ENCODE measurements at places on chromosomes 13 and 19.

DNA sequence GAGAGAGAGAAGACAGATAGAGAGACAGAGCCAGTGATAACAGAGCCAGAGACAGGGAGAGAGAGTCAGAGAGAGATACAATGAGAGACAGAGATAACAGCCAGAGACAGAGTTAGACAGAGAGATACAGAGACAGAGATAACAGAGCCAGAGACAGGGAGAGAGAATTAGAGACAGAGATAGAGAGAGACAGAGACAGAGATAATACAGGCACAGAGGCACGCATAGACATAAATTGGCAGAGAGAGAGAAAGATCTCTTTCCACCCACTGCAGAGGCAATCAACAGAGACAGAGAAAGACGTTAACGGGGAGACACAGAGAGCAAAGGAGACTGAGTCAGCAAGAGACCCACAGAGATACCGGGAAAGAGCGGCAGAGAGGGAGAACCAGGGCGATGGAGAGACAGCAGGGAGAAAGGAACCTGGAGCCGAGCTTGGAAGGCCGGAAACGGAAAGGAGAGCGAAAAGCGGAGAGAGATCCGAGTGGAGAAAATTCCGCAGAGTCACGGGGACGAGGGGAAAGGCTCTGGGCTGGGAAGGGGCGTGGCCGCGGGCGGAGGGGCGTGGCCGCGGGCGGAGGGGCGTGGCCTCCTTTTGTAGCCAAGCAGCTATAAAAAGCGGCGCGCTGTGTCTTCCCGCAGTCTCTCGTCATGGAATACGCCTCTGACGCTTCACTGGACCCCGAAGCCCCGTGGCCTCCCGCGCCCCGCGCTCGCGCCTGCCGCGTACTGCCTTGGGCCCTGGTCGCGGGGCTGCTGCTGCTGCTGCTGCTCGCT is at the start of gene TNFSF9:
TNFSF9 (plus strand) TSS at position 641 of the 777 bp plus-strand sequence; CDS start at position 652, 11 bp downstream.
- peak; percentile 72 for DNase-seq

GRCh38 chr13:78787190-78787589 is 128.2 kb upstream of the OBI1 start:
- DNase-seq, result no peak

- DNase-seq, result no peak
Measured at GRCh38 chr19:48686088-48686487, 9.7 kb upstream of the FUT2 start.

GRCh38 chr19:5586300-5587070 is 18.7 kb upstream of the TINCR start:
- DNase-seq, result no peak

DNA sequence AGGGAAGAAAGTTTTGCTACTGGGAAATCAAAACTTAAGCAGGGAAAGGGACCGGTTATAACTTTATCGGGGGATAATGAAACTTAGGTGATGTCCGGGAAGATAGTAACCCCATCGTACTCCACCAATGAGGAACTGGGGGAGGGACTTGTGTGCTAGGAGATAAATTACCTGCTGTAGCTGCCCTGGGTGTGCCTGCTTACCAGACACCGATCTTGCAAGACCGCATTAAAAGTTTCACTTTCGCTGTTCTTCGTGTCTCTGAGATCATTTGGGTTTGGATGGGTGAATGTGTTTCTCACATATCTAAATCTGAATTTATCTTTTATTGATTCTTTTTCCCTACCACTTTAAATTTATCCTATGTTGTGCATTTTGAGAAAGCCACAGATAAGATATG is 381.4 kb downstream of the SLITRK6 start:
- DNase-seq, result no peak

- DNase-seq, result no peak
Measured at GRCh38 chr19:29927944-29928625, 14.0 kb upstream of the URI1 start.

- DNase-seq, result no peak
Measured at GRCh38 chr13:46022481-46022880, 30.1 kb downstream of the ZC3H13 start.

GRCh38 chr19:33640773-33641172 is 19.0 kb downstream of the CHST8 start:
- no peak for DNase-seq

- DNase-seq, result no peak
Measured at GRCh38 chr13:73365681-73366080, 306.9 kb downstream of the KLF5 start.
